HTR-8/SVneo (cell line): ENCODE measurements at places on chromosomes 6 and 20.

DNA sequence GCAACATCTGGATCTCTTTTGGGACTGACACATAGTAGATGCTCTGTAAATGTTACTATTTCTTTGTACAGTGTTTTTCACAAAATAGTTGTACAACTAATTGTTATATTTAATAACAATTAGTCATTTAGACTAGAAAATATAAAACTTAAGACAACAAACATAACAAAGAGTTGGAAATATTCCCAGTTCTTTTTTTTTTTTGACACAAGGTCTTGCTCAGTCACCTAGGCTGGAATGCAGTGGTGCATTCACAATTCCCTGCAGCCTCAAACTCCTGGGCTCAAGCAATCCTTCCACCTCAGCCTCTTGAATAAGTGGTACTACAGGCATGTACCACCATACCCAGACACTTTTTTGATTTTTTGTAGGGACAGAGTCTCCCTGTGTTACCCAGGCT is 105.8 kb downstream of the UTRN start:
- no peak for DNase-seq

DNA sequence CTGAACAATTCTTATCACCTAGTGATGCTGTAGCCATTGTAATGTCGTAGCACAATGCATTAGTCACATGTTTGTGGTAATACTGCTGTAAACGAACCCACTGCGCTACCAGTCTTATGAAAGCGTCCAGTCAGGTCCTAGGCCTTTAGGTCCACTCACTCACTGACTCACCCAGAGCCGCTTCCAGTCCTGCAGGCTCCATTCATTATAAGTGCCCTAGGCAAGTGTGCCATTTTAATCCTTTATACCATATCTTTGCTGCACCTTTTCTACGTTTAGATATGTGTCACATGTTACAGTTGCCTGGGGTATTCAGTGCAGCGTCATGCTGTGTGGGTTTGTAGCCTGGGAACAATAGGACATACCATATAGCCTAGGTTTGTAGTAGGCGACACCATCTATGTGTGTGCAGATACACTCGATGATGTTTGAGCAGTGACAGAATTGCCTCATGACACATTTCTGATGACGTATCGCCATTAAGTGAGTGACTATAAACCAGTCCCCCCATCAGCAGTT is 15.4 kb downstream of the IGF2R start:
- no peak for DNase-seq

- no peak for DNase-seq
Observed at GRCh38 chr6:35319346-35320030, 21.9 kb downstream of the DEF6 start.

- no peak for DNase-seq
Observed at GRCh38 chr6:101912311-101912710, 518.8 kb downstream of the GRIK2 start.

GRCh38 chr6:829656-830055 is 136.7 kb upstream of the EXOC2 start:
- no peak for DNase-seq

DNA sequence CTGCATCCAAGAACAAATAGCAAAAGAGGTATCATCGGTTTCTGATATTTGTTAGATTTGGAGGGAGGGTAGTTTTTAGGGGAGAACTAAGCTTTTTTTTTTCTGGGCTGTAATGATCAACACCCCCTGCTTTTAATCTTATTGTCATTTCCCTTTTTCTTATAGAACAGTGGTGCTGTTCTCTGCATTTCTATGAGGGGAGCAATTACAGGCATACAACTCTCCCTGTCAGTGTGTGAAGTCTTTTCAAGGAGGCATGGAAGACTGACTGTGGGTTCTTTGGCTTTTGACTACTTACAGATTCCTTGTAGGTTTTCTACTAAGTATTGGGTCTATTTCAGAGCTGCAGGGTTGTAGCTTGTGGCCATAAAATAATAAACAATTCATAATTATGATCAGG is 632.3 kb downstream of the TFAP2B start:
- DNase-seq = no peak

GRCh38 chr6:146878168-146878951 is 279.6 kb downstream of the ADGB start:
- no peak for DNase-seq

DNA sequence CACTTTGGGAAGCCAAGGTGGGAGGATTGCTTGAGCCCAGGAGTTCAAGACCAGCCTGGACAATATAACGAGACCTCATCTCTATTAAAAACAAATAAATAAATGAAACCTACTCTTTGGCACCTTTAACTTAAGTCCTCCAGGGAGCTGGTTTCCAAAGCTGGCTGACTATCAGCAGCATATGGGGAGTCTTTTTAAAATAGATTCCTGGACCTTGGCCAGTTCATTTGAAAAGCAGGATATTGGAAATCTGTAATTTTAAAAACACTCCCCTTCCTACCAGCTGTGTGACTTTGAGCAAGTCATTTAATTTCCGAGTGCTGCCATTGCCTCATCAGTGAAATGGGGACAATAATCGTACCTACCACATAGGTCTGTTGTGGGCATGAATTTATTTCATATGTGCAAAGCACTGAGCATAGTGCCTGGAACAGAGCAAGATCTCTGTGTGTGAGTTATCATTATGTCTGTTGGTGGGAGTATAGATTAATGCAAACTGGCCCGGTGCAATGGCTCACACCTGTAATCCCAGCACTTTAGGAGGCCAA is 40.9 kb upstream of the PTPN1 start:
- DNase-seq = no peak

GRCh38 chr6:130693944-130694343 is 133.3 kb upstream of the SMLR1 start:
- DNase-seq = no peak

DNA sequence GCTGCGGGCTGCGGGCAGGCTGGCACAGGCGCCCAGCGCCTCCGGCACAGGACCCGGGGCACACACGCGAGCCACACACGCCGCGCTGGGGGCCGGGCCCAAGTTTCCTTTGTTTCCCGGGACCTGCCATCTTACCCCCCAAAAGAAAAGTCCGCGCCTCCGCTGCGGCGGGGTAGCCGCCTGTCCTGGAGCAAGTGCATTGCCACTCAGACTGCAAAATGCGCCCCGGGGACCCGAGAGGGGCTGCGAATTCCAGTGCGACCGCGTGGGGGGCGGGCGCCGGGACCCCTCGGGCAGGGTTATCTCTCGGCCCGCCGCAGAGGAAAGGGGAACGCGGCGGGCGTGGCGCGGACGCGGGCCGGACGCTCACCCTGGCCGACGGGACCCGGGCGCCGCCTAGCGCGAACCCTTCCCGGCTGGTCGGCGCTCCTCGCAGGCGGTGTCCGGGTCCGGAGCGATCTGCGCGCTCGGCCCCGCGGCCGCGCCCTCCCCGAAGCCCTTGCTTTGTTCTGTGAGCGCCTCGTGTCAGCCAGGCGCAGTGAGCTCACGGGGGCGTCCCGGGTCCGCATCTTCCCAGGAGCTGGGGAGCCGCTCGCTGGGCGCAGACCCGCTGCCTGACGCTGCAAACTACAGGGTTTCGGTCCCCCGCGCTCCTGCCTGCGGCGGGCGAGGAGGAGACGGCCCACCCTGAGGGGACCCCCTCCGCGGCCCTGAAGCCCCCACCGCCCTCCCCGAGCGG is 639 bp upstream of the CD24 start:
- peak; percentile 15 for DNase-seq

- no peak for DNase-seq
Observed at GRCh38 chr6:120935908-120936307, 398.4 kb downstream of the TBC1D32 start.

- no peak for DNase-seq
Observed at GRCh38 chr6:167005350-167006159, 6.4 kb downstream of the CEP43 start.

- no peak for DNase-seq
Observed at GRCh38 chr6:41487860-41488432, 58.2 kb upstream of the FOXP4 start.

DNA sequence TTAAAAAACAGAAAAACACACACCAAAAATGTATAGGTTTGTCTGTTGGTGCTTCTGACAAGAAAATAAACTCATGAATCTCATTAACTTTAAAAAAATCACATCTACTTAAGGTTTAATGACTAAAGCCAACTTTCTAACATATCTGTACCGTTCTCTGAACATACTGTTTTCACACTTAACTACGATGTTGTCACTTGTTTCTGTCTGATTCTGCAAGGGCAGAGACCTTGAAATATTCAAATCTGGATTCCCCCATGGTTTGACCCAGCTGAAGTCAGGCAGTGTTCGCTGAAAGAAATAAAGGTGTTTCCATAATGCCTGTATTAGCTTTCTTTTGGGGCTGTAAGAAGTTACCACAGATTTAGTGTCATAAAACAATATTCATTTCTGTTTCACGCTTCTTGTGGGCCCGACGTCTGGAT is 2.7 kb upstream of the ASXL1 start:
- DNase-seq = no peak

- peak; percentile 63 for DNase-seq
Observed at GRCh38 chr20:31595654-31596411, 9.3 kb upstream of the ID1 start.

- peak; percentile 51 for DNase-seq
Observed at GRCh38 chr6:9766240-9766915, 648.5 kb downstream of the TFAP2A start.

GRCh38 chr20:56409521-56409920 is 2.5 kb upstream of the CASS4 start:
- no peak for DNase-seq

DNA sequence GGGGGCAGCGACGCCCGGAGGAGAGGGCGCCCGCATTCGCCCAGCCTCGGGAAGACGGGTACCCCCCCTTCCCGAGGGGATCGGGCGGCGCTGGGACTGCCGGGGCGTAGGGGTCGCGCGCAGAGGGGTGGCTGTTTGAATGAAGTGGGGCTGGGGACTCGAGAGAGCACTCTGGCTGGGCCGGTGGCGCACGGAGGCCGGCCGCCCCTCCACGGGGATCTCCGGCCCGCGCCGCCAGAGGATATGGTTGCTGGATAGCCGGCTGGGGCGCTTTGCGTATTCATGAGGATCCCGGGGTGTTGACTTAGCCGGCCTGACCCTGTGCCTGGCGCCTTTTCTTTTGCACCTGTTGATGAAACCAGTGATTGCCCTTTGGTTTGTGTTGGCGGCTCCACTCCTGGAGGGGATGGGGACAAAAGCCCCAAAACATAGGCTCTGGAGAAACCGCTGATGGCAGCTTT is 469 bp downstream of the SYNJ2 start:
- DNase-seq = no peak

DNA sequence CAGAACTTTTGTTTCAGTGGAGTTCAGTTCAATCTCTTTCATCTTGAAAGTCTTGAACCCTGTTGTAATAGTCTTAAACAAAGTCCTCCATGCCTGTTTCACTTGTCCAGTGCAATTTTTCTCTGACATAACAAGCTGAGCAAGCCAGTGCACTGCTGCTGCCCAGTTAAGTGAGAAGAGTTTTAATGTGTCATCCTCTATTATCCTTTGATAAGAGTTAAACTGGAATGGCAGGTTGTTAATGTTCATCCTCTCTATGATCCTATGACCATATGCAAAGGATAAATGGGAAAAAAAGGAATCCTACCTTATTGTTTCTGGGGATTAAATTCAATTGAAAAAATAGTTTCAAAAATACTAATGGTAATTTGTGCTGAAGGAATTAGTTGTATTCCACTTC is 197.5 kb downstream of the FRK start:
- no peak for DNase-seq

DNA sequence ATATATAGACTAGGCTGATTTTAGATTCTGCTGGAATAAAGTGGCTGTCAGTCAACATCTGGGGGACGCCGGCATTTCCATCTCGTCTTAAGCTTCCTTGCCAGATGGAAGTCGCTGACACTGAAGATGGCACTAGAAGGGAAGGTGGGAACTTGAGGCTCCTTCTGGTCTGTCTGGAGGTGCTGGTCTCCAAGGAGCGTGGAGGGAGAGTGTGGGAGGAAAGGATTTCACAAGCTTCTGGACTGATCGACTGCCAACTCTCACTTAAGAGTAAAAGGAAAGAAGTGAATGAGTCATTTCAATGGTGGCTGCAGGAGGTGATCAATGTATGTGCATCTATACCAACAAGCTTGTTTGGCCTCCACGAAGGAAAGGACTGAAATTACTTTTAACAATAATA is 40.4 kb downstream of the DUSP22 start:
- no peak for DNase-seq

DNA sequence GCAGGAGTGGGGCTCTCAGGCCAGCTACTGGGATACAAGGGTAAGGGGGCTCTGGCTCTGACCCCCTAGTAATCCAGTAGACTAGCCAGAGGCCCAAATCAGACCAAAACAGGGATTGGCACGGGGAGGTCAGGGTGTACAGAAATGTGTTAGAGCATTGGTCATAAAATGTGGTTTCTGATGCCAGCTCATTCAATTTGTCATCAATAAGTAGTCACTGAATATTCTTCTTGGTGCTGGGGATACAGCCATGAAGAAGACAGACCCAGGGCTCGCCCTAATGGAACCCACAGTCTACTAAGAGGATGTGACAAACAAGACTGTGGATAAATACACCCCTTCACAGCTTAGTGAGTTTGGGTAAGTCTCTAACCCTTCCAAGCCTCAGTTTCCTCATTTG is 11.1 kb downstream of the MAP1LC3A start:
- DNase-seq = no peak

DNA sequence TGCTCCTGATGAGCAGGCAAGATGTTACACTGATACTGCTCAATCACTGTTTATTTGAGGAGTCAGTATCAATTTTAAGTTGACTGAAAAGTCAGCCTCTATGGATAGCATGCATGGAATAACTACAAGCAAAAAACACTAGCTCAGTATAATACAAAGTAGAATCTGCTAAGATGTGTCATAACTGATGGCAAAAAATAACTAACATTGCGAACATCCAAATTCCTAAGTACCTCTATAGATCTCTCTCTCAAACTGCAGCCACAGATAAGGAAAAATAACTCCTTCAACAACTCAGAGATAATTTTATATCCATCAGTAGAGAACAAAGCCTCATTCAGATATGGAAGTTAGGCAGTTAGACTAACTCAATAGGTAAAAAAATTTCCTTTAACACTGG is 16.3 kb downstream of the HDAC2 start:
- DNase-seq = no peak

DNA sequence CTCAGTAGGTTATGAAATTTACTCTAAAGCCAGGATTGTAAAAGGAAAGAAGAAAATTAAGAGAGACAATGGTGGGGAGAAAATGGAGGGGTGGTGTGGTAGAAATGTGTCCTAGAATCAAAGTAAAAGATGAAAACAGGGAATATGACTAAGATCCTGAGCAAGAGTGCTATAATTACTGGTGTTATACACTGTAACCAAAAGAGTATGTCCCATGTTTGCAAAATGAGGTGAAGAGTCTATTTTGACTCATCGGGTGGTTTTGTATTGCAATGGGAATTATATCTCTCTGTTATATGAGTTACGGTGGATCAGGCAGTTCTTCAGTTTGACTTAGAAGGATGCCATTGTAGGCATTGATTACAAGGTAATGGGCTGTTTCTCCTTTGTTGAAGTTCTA is 8.5 kb downstream of the L3MBTL3 start:
- DNase-seq = no peak
